ENCODE measurements at places on chromosomes 12 and 14.

DNA sequence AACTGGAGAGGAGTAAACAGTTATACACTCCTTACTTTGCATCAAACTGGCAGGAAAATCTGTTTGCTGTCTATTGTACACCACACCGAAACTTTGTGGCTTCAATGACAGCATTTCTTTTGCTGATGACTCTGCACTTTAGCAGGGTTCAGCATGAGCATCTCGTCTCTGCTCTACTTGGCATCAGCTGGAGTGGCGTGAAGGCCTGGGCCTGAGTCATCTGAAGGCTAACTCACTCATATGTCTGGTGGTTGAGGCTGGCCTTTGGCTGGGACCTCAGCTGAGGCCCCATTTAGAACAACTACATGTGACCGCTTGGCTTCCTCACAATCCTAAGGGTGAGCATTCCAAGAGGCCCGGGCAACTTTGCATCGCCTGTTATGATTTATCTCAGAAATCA lies 28.7 kb upstream of the REP15 start:
- no peak for DNase-seq

DNA sequence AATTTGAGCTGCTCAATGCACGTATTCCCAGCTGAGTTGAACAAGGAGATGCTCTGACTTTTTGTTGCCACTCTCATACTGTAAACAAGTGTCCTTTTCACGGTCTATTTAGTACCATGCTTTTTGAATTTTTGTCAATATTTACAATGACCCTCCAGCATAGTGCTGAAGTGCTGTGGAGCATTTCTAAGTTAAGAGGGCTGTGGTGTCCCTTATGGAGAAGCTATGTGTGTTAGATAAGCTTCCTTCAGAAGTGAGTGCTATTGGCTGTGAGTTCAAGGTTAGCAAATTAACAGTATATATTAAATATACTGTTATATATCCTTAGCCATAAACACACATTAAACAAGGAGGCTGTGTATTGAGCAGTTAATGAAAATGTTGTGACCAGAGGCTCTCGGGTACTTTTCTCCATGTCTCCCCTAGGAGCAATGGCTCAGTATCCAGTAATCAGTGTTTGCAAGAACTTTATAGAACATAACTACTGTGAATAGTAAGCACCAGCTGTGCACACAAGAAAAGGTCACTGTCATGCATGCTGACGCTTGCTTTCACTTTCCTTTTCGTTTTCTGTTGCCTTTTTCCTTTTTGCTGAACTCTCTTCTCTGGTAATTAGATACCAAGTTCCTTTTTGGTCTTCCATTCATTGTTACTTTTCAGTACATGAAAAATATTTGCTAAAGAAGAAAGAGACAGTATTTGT lies 187.2 kb upstream of the NEDD1 start:
- peak; percentile 23 for DNase-seq

GRCh38 chr14:77041881-77042545 lies 13.5 kb upstream of the IRF2BPL start:
- no peak for DNase-seq

DNA sequence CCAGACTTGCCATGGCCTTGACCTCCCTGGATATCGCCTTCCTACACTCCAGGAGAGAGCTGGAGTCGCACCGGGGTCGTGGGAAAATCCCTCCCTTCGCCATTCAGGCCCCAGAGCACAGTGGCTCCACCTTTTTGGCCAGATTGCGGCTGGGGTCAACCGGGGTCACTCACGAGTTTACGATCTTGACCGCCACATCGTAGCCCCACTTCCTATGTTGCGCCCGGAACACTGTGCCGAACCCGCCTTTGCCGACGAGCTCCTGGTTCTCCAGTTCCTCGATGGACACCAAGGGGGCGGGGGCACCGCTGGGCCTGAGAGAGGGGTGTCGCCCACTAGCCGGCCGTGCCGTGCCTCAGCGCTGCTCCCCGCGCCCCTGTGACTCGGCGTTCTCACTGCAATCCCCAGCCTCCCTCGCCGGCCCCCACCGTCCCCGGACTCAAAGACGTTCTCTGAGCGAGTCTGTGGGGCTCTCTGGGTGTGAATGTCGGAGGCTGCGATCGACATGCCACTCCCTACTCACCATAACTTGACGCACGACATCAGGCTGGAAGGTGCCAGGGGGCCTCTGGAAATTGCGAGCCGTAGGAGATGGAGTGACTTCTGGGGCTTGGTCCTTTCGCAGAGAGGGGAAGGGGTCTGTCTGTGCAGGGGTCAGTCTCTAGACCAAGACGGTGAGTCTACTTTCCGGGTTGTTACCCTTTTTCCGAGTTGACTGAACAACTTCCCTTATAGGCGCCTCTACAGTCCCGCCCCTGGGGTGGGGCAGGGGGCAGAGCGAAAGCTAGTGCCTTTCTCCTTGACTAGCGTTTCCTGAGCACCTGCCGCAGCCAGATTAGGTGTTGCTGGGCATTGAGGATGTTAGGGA lies at the start of gene RIPK3:
Gene RIPK3 (minus strand): TSS at position 708 of the 868 bp plus-strand sequence. CDS start 165 bp downstream, at position 543.
- peak; percentile 70 for DNase-seq

GRCh38 chr12:44379831-44380230 lies 496.3 kb downstream of the NELL2 start:
- no peak for DNase-seq

GRCh38 chr14:71758229-71758951 lies 173.8 kb upstream of the RGS6 start:
- DNase-seq = no peak

DNA sequence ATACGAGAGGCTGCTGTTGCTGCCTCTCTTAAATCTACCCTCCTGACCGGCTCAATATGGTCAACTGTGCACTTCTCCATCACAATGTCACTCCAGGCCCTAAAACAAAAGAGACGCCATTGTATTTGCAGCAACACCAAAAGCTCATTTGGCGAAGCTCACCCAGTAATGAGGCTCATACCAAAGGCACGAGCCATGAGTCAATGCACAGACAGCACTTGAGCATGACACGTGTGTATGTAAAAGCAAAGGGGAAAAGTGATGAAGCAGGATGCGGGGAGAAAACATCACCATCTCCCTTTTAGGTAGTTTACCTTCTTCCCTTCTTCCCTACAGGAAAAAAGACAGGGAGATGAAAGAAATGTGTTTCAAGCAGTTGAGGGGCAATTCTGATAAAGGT lies 150.3 kb downstream of the FOXN3 start:
- DNase-seq = no peak

- DNase-seq = no peak
Observed at GRCh38 chr14:73369428-73369827, 88.9 kb downstream of the NUMB start.

DNA sequence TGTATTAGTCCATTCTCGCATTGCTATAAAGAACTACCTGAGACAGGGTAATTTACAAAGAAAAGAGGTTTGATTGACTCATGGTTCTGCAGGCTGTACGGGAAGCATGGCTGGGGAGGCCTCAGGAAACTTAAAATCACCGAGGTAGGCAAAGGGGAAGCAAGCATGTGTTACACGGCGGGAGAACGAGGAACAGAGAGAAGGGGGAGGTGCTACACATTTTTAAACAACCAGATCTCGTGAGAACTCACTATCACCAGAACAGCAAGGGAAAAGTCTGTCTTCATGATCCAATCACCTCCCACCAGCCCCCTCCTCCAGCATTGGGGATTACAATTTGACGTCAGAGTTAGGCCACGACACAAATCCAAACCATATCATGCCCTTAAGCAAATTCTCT lies 13.3 kb upstream of the MAX start:
- DNase-seq = no peak

- DNase-seq = no peak
Observed at GRCh38 chr12:80268924-80269749, 169.8 kb downstream of the OTOGL start.

DNA sequence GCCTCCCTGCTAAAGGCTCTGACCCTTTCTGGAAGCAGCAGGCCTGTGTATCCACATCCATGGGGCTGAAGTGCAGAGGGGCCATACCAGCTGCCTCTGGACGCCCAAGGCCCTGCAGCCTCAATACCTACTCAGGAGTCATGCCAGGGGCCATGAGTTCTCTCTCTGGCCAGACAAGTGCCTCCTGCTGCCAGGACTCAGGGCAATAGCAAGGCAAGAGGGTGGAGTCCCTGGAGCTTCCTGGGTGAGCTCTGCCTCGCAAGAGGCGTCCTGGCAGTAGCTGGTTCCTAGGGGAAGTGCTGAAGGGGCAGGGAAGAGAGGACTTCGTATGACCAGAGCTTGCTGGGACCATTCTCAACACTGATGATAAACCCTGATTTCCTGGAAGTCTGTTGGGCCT lies 10.9 kb upstream of the ENDOU start:
- no peak for DNase-seq

DNA sequence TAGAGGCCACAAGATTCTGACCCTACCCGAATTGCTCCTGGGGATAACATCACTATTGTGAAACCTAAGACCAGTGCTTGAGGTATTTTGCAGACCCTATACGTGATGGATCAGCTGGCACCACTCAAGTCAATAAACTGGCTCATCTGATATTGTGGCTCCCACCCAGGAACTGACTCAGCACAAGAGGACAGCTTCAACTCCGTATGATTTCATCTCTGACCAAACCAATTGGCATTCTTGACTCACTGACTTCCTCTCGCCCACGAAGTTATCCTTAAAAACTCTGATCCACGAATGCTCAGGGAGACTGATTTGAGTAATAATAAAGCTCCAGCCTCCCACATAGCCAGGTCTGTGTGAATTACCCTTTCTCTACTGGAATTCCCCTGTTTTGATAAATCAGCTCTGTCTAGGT lies 1036.1 kb upstream of the TMEM132C start:
- DNase-seq = no peak

DNA sequence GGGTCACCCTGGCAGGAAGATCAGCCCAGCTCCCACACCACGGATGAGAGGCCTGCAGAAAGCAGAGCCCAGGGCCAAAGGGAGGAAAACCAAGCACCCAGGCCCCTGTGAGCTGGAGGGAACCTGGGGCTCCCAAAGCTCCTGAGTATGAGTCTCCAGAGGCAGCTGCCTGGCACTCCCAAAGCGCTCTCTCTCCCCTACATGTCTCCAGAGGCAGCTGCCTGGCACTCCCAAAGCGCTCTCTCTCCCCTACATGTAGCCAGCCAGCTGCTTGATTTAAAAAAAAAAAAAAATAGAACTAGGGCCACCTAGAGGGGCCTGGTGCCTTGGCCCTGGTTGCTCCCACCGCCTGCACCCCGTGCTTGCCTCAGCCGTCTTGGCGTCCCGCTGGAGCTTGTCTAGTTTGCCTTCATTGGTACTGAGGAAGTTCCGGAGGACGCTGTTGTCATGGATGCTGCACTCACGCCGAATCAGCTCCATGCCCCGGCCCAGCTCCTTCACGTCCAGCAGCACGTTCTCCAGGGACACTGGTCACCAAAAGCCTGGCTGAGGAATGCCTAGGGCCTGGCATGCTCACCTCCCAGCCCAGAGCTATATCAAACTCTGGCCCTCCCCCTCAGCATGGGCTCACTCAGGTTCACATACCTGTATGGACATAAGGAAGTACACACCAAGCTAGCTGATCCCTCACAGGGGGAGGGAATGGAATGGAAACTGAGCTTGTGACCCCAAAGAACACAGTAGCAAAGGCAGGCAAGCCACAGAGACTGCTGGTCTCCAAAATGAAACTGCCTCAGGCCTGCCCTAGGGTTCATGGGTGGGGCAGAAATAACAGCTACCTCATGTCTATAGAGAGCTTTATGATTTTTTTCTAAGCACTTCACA lies 24.7 kb downstream of the PRPF40B start:
- no peak for DNase-seq

DNA sequence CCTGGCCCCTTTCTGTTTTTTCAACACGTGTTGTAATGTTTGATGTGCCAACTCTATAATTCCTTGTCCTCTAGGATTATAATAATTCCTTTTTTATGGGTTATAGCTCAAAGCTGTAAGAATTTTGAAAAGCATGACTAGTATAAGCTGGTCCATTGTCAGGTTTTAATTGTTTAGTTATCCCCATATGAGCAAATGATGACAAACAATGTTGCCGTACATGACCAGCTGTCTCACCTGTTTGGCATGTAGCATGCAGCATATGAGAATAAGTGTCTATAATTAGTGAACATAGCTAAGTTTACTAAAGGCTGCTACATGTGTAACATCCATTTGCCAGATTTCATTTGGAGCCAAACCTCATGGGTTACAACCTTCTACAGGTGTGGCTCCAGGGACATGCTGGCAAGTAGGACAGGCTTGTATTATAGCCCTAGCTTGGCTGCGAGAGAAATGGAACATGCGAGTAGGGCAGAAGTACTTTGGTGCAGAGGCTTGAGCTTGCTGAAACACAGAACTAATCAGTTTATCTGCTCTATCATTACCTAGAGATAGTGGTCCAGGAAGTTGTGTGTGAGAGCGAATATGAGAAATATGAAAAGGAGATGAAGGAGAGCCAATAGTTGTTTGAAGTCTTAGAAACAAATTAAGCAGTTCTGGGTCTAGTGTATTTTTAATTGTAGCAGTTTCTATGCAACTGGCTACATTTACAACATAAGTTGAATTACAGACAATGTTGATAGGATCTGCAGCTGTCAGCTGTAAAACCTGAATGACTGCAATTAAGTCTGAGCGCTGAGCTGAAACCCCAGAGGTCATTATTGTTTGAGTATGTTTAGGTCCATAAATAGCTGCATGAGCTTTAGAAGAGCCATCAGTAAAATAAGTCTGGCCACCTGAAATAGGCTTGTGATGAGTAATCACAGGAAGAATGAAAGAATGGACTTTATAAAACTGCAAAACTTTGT lies 22.6 kb upstream of the MAPKAPK5 start:
- no peak for DNase-seq

All from GM18507 (cell line).